Activated CD8-positive, alpha-beta memory T cell treated with anti-CD3 and anti-CD28 coated beads for 4 hours (primary cell): ENCODE measurements at places on chromosomes 2 and 18.

- DNase-seq = no peak
These were observed 131.8 kb downstream of the ACOXL start for GRCh38 chr2:110864176-110864575.

- no peak for DNase-seq
These were observed 88.7 kb upstream of the CXCR4 start for GRCh38 chr2:136206613-136207012.

- no peak for DNase-seq
These were observed 478.5 kb downstream of the MBD2 start for GRCh38 chr18:53745986-53746385.

GRCh38 chr2:134305109-134305491 is 51.2 kb downstream of the MGAT5 start:
- no peak for DNase-seq

- no peak for DNase-seq
These were observed 95.5 kb upstream of the AGAP1 start for GRCh38 chr2:235398321-235398720.

GRCh38 chr2:62456721-62457539 is 49.1 kb downstream of the TMEM17 start:
- DNase-seq = peak; percentile 24

DNA sequence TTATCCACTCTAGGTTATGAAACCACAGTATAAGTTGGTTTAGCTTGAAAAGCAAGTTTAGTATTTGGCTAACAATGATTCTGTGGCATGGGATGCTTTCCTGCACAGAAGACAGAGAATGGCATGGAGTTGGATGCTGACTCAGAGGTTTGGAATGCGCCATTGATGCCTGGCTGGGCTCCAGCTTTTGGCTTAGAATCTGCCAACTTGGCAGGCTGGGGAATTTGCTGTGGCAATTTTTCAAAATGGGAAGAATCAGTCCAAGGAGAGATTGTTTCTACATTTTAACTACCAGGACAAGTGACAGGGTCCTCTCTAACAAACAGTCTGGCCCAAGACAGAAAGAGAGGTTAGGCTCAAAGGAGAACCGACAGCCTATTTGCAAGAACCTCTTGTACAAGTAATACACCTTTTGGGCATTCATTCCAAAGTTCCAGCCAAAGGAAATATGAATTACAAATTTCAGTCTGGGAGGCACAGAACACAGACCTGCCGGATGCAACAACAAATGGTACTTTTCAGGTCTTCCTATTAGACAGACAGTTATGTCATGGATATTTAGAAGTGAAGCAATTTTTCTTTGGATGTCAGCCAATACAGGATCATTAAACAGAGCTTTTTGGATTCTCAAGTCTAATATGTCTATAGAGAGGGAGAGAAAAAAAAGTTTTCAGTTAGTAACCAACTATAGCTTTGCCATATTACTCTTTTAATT is 1027.7 kb downstream of the TMEM182 start:
- DNase-seq = no peak

- DNase-seq = no peak
These were observed 6.4 kb upstream of the GEMIN6 start for GRCh38 chr2:38771632-38772031.

DNA sequence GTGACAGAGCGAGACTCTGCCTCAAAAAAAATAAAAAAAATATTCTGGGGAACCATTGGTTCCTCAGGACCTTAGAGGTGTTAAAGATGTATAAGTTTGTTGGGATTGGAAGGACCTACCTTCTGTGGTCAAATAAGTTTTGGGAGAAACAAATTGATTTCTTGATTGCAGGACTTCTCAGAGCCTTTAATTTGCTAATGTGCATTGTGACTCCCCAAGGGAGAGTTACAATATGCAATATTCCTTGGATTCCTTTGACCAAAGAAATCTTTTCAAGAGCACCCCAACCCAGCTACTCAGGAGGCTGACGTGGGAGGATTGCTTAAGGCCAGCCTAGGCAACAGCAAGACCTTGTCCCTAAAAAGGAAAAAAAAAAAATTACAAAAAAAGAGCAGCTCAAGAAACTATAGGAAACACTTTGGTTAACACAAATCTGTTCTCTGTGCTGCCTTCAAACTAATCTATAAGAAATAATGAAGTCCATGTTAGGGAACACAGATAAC is 6.5 kb downstream of the NAGK start:
- DNase-seq = no peak

DNA sequence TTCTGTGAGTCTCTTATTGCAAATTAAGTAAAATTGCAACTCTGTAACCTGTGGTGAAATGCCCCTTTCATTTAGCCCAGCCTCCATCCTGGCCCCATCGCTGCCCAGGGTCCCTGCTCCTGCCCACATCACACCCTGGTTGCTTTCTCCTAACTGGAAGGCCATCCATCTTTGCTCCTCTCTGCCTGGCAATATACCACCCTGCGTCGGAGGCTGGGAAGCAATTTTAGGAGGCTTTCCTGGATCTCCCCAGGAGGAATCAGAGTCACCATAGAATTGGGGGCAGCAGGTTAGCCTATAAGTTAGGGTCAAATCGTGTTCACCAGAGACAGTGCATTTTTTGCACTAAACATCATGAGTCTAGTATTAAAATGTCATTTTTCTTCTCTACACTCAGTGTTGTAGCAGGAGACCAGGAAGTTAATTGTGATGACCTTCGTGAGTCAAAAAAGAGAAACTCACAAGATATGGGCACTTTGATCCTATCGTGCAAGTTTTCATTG is 14.5 kb upstream of the TXNDC2 start:
- DNase-seq = no peak

- no peak for DNase-seq
These were observed 37.0 kb downstream of the TGFA start for GRCh38 chr2:70516596-70516995.

DNA sequence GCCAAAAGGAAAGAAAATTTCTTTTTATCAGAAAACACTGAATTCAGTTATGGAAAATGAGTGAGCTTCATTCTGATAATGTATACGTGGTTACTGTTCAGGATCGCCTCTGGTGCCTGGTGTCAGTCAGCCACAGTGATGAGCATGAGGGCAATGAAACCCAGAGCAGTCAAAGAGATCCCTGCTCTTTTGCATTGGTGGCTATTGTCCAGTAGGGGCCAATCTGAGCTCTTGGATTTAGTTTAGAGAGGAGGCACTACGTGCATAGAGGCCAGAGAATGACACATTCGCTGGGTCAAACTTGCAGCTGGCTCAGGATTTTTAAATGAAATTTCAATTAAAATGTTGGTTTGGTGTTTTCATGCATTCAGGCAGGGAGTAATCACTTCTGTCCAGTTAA is 522.9 kb downstream of the TMEM182 start:
- DNase-seq = no peak

DNA sequence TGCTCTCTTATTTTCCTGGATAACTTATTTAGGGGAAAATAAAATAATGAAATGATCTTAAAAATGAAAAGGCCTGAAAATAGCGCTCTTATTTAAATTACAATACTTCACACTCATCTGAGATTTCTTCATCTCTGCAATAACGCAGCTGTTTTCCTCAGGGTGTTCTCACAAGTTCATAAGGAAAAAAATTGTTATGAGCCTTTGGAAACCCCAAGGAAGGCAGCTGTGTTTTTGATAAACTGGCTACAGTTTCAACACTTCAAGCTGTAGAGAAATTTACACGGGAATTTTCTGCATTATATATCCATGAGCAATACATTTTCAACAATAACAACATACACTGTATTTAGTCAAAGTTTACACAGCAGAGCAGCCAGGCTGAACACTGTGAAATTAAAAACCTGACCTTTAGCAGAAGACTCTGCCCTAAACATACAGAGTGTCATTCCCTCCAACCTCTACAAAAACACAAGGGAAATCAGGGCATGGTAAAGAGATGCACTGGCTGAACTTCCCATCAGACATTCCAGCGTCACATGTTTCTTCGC is 959.6 kb downstream of the SLC4A3 start:
- no peak for DNase-seq

- no peak for DNase-seq
These were observed 323.9 kb upstream of the SOX11 start for GRCh38 chr2:5368263-5368662.

- no peak for DNase-seq
These were observed 42.7 kb upstream of the IL1RL1 start for GRCh38 chr2:102268510-102269199.

DNA sequence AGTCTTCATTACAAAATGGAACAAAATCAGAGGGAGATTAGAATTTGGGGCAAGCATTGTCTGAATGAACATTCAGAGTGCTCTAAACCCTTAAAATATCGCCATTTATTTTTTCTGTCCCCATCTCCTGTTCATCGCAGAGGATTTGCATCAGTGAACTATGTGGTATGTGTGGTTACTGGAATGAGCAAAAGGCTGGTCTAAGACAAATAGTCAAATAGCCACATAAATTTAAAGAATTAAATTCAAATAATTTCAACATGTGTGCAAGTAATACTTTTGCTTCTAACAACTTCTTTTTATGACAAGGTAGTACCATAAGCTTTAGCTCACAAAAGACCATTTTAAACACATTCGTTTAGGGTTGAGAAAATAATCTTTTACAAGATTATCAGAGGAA is 82.6 kb upstream of the ST8SIA3 start:
- DNase-seq = no peak

DNA sequence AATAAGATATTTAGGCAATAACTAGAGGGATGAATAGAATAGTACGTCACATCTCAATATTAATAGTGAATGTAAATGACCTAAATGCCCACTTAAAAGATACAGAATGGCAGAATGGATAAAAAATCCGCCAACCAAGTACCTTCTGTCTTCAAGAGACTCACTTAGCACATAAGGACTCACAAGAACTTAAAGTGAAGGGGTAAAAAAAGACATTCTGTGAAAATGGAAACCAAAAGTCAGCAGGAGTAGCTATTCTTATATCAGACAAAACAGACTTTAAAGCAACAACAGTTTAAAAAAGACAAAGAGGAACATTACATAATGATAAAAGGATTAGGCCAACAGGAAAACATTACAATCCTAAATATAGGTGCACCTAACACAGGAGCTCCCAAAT is 56.7 kb upstream of the DSC1 start:
- no peak for DNase-seq

DNA sequence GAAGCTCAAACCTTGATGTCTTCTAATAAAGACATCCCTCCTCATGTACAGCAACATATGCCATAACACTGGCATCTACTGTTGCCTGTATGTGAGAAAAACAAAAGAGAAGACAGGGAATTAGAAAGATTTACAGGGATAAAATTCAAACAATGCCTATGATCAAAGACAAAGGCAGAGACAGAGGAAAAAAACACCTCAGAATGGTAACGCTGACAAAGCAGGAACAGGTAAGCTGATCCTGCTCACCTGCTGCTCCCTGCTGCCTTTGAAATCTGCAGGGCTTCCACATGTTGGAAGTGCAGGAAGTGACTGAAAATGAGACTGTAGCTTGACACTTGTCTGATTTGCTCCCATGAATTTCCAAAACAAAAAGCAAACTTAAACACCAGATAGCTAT is 90.2 kb upstream of the DNAJC10 start:
- DNase-seq = no peak

- no peak for DNase-seq
These were observed 143.5 kb downstream of the THADA start for GRCh38 chr2:43452318-43452731.

DNA sequence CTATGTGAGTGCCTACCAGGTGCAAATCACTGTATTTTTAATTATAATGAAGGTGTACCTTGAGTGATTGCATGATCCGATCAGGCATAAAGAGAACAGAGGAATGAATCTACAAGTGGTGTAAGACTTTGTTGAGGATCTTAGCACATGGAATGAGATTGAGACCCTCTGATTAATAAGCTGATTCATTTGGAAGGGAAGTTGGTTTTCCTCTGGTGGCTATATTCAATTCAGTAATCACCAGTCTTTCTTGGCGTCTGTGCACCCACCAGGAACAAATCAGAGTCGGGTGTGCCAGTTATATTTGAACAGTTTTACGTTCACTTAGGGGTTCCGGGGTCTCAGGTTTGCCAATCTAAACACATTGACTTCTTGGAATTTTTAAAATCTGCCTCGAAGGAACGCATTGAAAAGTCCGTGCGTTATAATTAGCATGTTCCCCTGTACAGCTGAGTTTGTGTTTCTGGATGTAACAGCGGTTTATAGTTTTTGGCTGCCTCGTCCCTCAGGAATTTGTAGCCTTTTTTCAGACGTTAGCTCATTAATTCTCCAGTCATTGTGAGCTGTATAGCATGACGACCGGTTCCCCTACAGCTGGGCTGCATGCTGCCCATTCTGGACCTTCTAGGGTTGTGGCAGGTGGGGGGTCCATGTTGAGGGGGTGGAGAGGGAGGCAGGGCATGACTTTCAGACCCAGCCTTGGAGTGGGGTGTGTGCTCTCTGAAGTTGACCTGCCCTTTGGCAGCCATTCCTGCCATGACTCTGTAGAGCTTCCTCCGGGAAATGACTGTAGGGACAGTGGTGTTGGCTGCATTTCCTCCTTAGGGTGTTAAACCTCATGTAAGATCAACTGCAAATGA is 20.3 kb downstream of the MYO1B start:
- DNase-seq = no peak
